ENCODE measurements at places on chromosomes 12 and 14.

- no peak for DNase-seq
Measured at GRCh38 chr12:30823156-30823699, 68.5 kb upstream of the CAPRIN2 start.

DNA sequence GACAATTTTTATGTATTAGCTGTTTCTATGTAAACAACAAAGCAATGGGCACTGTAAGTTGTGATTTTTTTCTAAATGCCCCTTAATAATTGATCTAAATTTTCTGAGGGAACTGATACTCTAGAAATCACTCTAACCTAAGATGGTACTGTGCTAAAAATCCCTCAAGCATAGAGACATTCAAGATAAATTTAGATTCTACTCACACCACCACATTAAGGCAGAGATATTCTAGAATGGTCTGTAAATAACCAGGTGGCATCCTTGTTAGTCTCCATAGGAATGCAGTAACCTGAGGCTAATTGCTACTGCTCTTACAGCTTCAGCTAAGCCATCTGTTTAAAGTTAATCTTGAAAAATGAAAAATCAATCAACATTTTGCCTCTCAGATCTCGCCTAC is 87.3 kb downstream of the SLC41A2 start:
- no peak for DNase-seq

GRCh38 chr12:56257491-56258067 is 605 bp downstream of the ANKRD52 start:
- no peak for DNase-seq

- DNase-seq = no peak
Measured at GRCh38 chr14:71261206-71261605, 353.9 kb downstream of the PCNX1 start.

DNA sequence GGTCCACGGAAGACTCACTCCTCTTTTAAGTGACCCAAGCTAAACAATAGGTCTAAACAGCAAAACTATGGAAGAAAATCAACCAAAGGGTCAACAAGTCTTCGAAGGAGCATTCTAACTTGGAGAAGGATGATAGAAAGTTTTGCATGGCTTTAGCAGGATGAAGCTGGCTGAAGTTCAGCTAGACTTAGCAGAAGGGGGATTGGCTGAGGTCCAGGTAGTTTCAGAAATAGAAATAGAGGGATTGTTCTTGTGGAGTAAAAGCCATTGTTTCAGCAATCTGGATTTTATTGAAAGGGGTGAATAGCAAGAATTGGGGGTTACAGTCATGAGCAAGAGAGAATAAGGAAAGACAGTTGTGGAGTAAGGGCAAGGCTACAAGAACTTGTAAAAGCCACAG is 84.7 kb upstream of the TSPAN8 start:
- DNase-seq = no peak

- DNase-seq = no peak
Measured at GRCh38 chr14:84856751-84857534, 673.0 kb upstream of the FLRT2 start.

DNA sequence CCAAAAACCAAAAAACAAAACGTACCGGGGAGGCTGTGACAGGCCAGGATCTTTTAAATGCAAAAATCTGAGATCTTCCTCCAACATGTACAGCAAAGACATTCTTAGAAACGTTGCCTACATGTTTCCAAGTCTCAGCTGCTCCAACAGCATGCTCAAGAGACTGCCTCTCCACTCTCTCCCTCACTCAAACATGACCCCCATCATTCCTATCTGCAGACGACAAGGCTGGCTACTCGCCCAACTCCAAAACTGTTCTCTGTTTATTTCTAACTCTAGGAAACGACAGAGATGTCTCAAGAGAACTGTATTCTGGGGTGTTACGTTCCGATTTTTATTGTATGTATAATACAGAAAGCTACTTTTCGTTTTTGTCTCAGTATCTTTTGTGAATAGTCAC is 57.5 kb upstream of the TMCC3 start:
- DNase-seq = peak; percentile 72

DNA sequence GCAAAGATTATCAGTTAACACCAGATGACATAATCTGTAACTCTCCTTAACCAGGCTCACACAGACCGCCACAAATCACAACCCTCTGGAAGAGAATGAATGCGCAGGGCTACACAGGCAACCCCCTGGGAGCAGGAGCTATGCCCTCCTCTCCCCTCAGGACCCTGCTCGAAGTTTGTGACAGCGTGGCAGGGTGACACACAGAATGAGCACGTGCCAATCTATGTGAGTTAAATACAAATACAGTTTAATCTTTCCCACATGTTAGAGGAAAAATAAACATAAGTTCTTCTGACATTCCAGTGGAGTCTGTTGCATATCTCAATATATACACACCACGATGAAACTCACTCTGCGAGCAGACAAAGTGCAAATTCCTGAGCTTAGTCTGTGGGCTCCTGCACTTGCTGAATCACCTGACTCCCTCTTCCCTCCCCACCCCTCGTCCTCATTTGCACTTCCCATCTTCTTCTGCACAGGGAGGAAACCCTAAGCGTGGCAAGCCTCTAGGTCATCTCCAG is 37.6 kb downstream of the BCAT1 start:
- DNase-seq = no peak

DNA sequence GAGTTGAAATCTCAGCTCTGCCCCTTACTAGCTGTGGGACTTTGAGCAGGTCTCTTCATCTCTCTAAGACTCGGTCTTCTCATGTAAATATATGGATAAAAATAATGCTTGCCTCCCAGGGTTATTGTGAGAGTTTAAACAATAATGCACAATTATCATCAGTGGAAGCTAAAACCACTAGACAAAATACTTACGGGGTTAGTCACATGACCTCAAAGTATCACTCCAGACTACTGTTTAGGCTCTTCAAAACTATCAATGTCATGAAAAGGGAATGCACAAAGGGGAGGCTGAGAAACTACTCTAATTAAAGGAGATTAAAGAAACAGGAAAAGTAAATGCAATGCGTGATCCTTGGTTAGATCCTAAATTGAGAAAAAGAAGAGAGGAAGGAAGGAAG is 24.5 kb upstream of the TSPAN11 start:
- DNase-seq = no peak

GRCh38 chr12:64627771-64628170 is 17.5 kb downstream of the RASSF3 start:
- DNase-seq = no peak

GRCh38 chr12:39771456-39771855 is 151.9 kb upstream of the ABCD2 start:
- no peak for DNase-seq

- DNase-seq = no peak
Measured at GRCh38 chr12:52132754-52133161, 53.3 kb downstream of the SMIM41 start.

- no peak for DNase-seq
Measured at GRCh38 chr12:93784339-93785086, 107.3 kb downstream of the CRADD start.

DNA sequence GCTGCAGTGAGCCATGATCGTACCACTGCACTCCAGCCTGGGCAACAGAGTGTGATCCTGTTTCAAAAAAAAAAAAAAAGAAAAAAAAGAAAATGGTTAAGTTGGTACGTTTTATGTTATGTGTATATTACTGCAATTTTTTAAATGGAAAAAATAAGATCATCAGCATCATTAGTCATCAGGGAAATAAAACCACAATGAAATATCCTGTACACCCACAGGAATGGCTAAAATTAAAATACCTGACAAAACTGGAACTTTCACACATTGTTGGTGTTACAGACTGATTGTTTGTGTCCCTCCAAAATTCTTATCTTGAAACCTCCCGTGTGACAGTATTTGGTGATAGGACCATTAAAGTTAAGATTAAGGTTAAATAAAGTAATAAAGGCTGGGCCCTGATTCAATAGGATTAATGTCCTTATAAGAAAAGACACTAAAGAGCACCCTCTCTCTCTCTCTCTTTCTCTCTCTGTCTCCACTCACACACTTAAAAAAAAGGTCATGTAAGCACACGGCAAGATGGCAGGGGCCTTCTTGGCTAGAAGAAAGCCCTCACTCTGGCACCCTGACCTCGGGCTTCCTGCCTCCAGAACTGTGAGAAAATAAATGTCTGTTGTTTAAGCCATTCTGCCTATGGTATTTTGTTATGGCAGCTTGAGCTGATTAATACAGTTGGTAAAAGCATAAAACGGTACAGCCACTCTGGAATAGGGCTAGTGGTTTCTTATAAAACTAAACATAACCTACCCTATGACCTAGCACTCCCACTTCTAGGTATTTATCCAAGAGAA is 48.3 kb upstream of the ZFP36L1 start:
- DNase-seq = no peak

GRCh38 chr14:51823706-51824105 is 36.7 kb upstream of the GNG2 start:
- no peak for DNase-seq

GRCh38 chr12:113473942-113474341 is 2.3 kb upstream of the LHX5 start:
- no peak for DNase-seq

- no peak for DNase-seq
Measured at GRCh38 chr12:3129301-3130056, 52.3 kb downstream of the TSPAN9 start.

DNA sequence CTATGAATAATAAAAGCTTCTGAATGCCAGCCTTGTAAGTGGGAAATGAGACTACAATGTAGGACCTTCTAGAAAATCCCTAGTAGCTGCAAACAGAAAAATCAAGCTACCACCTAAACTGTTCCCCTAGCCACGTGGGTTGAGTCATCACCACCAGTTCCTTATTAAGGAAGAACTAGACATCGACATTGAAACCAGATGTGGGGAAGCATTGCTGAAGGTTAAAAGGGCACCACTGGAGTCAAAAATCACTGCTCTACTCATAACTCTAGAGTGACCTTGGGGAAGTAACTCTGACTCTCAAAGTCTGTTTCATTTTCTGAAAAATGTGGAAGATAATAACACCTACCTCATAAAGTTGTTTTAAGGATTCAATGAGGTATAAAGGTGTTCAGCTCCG is 9.4 kb upstream of the CNIH1 start:
- DNase-seq = no peak

DNA sequence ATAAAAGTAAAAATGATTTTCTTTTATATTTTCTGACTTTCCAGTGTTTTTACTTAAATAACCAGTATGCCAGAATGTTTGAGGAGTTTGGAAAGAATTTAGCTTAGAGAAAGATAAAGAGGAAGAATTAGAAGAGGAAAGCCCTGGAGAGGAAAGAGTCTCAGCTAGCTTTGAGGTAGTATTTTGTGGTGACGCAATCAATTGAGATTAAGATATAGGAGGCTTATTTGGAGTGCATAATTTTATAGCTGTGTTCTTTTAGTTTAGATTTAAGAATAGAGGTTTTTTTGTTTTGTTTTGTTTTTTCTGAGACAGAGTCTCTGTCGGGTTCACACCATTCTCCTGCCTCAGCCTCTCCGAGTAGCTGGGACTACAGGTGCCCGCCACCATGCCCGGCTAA is 18.1 kb downstream of the CLEC2B start:
- DNase-seq = no peak

- DNase-seq = no peak
Measured at GRCh38 chr14:40981247-40981646, 625.4 kb upstream of the LRFN5 start.

- DNase-seq = no peak
Measured at GRCh38 chr12:25449007-25449406, 104.1 kb downstream of the LMNTD1 start.

GRCh38 chr12:1289371-1290155 is 298.5 kb downstream of the ERC1 start:
- no peak for DNase-seq

GRCh38 chr12:79098530-79098929 is 234.0 kb downstream of the SYT1 start:
- no peak for DNase-seq

DNA sequence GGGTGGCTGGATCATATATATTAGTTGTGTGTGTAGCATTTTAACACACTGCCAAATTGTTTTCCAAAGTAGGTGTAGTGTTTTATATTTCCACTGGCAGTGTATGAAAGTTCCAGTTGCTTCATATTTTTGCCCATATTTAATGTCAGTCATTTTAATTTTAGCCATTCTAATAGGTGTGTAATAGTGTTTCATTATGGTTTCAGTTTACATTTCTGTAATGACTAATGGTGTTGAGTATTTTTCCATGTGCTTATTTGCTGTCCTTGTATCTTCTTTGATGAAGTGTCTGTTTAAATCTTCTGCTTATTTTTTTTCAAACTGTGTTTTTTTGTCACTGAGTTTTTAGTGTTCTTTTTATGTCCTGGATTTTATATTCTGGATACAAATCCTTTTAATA is 8.7 kb downstream of the TBC1D15 start:
- DNase-seq = no peak

DNA sequence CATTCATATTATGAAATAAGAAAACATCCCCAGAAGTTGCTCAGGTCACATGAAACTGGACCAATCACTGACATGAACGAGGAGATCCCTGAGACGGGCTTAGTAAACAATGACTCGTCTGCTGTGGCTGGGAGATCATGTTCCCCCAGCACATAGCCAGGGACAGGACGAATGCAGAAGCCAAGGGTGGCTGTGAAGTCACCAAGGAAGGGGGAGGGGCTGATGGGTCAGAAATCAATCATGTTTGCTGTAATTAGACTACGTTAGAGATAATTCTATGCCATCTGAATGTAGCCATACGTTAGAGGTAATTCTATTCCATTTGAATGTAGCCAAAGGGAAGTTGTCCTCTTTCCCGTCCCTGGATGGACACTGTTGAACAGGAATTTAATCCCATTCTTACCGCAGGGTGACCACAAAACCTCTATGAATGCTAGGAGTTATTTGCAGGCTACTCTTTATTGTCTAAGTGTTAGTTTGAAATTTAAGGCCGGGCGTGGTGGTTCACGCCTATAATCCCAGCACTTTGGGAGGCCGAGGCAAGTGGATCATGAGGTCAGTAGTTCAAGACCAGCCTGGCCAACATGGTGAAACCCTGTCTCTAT is 332.9 kb downstream of the TMEM132D start:
- no peak for DNase-seq

DNA sequence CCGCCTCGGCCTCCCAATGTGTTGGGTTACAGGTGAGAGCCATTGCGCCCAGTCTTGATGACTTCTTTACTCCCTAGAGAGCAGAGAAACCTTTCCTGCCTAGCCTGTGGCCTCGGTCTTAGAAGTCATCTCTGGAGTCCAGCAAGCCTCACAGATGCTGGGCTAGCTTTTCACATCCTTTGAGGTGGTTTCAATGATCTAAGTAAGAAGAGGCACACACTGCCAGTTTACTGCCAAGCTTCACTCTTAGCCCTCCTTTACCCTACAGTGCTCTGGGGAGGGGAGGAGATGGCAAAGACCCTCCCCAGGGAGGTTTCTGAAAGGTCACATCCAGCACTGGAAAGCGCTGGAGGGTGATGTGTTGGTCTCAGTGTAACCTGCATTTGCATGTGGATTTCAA is 304.8 kb downstream of the PCNX1 start:
- DNase-seq = no peak

DNA sequence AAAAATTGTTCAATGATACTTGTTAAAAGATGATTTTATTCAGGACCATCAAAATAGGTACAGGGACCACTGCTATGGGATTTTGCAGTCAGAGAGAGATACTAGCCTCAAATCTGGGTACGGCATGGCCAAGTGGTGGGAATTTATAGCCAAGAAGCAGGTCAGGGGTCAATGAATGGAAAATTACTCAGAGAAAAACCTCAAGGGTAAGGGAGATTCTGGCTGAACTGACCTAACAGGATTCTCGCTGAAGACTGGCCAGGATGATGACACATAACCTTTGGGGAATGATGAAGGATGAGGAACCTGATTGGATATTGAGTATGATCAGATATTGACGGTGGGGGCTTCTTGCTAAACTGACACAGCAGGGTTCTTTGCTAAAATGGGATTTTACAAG is 32.7 kb downstream of the DEPDC4 start:
- DNase-seq = no peak

Data from vagina (tissue), 2 donors.